Spleen (tissue), 13 donors: ENCODE measurements at places on chromosomes 16 and 17. TPM values are rescaled to one million over a fixed set of nuclear protein-coding genes. Genes with fewer than 3 reads are reported as not detected.

DNA sequence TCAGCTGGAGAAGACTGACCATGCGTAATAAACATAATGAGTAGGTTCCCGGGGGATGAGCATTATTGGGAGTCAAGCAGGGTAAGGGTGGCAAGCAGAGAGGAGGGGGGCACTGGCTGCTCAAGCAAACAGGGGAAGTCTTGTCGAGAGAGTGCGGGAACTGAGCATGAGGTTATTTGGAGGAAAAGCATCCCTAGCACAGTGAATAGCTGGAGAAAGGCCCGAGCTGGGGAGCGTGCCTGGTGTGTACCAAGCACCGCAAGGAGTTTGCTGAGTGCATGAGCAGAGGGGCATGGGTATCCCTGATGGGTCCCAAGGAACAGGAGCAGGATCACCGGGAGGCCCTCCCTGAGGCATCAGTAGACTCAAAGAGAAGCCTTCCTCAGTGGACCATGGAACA is 17.2 kb downstream of the CYTH1 start:
- no peak for DNase-seq
- no peaks in the 10 kb centered on the region for H3K27me3 ChIP-seq
- H3K4me3 ChIP-seq = no peak overlapping the region
- H3K36me3 ChIP-seq = no peaks in the 10 kb centered on the region

DNA sequence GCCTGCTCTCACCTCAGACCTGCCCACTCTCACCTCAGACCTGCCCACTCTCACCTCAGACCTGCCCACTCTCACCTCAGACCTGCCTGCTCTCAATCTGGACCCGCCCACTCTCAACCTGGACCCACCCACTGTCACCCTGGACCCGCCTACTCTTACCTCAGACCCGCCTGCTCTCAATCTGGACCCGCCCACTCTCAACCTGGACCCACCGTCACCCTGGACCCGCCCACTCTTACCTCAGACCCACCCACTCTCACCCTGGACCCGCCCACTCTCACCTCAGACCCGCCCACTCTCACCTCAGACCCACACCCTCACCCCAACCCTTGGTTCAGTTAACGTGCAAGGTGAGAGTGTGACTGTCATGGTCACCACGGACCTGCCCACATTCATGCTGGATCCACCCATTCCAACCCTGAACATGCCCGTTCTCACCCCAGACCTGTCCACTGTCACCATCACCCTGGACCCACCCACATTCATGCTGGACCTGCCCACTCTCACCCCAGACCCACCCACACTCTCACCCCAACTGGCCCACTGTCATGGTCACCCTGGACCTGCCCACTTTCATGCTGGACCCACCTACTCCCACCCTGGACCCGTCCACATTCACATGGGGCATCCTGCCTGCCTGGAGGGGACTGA is 31.2 kb upstream of the ENPP7 start:
- H3K4me1 ChIP-seq = peaks cover 16% of the 10 kb centered on the region
- H3K36me3 ChIP-seq = no peaks in the 10 kb centered on the region
- no peak for DNase-seq
- H3K27ac ChIP-seq = no peak overlapping the region

DNA sequence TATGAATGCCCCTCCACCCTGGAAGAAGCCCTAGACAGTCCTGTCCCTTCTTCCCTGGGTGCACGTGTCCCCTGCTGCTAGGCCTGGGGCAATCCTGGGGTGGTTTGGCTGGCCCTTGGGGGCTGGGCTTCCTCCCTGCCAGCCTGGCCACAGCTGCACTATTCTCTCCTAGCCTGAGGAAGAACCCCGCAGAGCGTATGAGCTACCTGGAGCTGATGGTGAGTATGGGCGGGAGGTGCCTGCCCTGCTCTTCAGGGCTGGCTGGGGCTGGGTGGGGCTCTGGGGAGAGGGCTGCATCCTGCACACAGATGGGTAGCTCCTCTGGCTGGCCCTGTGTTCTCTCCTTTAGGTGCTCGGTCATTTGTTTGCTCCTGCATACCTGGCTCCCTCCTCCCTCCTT is 28.8 kb downstream of the MAP2K3 start:
- H3K36me3 ChIP-seq = peaks cover 65% of the 10 kb centered on the region
- no peak overlapping the region for H3K27ac ChIP-seq
- H3K27me3 ChIP-seq = no peaks in the 10 kb centered on the region
- H3K4me1 ChIP-seq = peaks cover 6% of the 10 kb centered on the region

GRCh38 chr16:67091906-67092566 is 17.7 kb upstream of the PHAF1 start:
- no peak overlapping the region for H3K27ac ChIP-seq
- H3K4me3 ChIP-seq = no peak overlapping the region
- peaks cover 13% of the 10 kb centered on the region for H3K36me3 ChIP-seq
- no peaks in the 10 kb centered on the region for H3K27me3 ChIP-seq
- H3K4me1 ChIP-seq = peaks cover 23% of the 10 kb centered on the region

DNA sequence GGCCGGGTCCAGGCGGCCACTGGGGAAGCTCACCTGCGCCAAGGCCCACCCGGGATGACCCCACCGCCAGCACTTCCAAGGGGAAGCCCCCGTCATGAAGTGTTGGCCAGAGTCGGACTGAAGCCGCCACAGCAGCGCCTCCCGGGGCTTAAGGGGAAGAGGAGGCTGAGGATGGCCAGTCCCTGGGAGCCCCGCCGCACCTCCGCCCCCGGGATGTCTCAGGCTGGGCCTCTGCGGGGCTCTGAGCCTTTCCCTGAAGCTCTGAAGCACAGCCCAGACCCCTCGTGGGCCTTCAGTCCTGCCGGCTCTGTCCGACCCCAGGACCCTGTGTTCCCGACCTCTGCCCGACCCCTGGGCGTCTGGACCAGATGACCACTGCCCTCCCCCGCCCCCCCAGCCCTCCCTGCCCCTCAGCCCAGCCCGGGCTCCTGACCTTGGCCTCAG is 42.8 kb upstream of the ACSF3 start:
- no peak overlapping the region for H3K27ac ChIP-seq
- H3K36me3 ChIP-seq = no peaks in the 10 kb centered on the region
- no peak overlapping the region for H3K4me3 ChIP-seq
- H3K27me3 ChIP-seq = no peaks in the 10 kb centered on the region
- H3K4me1 ChIP-seq = no peaks in the 10 kb centered on the region

DNA sequence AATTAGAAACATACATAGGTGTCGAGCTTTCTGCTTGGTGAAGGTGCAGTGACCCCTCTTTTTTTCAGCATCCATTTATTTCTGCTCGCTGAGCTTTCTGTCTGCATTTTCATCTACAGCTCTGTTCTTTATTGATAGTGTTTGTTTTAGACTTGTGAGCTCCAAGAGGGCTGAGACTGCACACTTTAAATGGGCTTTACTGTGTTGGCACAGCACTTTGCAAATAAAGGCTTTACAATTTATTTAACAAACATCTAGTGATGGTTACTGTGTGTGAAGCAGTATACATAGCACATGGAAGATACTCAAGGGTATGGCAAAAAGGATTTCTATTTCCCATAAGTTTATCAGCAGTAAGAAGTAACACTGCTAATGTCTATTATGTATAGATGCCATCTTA is 563.7 kb upstream of the HSBP1 start:
- no peak overlapping the region for H3K4me3 ChIP-seq
- no peaks in the 10 kb centered on the region for H3K27me3 ChIP-seq
- no peaks in the 10 kb centered on the region for H3K36me3 ChIP-seq
- no peak for DNase-seq

GRCh38 chr17:32110596-32110995 is 31.7 kb upstream of the RHOT1 start:
- no peaks in the 10 kb centered on the region for H3K27me3 ChIP-seq
- H3K27ac ChIP-seq = no peak overlapping the region
- H3K4me3 ChIP-seq = no peak overlapping the region
- no peak for DNase-seq
- peaks cover 14% of the 10 kb centered on the region for H3K4me1 ChIP-seq
- no peaks in the 10 kb centered on the region for H3K36me3 ChIP-seq

DNA sequence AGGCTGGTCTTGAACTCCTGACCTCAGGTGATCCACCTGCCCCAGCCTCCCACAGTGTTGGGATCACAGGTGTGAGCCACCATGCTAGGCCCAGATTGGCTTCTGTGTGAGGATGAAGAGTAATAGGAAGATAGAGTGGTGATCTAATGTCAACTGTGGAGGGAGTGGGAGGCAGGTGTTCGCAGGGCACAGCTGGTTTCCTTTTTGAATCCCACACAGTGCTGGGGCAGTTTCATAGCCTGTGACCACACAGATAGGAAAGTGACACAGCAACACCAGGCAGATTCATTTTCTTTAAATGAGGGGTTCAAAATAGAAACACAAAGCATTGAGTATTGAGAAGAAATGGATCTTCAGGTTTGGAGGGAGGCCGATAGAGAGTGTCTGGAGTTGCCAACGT is 540.3 kb downstream of the WWOX start:
- H3K36me3 ChIP-seq = no peaks in the 10 kb centered on the region
- no peak overlapping the region for H3K27ac ChIP-seq
- H3K4me1 ChIP-seq = no peaks in the 10 kb centered on the region

GRCh38 chr17:61345825-61346666 is 53.6 kb upstream of the TBX2 start:
- no peaks in the 10 kb centered on the region for H3K27me3 ChIP-seq
- H3K36me3 ChIP-seq = no peaks in the 10 kb centered on the region
- no peak overlapping the region for H3K4me3 ChIP-seq
- H3K27ac ChIP-seq = no peak overlapping the region
- no peak for DNase-seq

DNA sequence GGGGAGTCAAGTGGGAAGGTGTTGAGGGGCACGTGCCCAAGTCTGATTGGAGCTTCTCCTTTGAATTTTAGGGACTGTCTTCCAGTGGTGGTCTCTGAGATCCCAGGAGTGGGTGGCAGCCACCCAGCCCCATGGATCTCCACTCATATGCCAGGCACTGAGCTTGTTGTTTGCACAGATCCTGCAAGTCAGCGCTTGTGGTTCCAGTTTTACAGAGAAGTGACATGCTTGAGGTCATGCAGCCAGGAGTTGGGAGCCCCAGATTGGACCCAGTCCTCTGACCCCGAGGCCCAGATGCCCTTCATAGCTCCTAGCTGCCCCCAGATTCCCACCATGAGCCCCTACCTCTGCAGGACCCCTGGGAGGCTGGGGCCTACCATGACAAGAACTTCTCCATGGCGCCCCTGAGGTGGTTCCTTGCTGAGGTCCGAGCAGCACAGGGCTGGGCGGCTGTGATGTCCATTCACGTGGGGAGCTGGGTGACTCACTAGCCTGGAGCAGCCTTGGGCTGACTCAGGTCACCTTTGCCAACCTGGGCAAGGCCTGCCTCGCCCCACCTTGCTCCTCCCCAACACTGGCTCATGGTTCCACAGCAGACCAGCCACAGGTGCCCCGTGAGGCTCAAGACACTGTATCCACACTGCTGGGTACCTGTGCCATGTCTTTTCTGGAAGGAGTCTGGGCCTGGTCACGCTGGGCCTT is 47.4 kb downstream of the RAI1 start:
- DNase-seq = no peak
- no peak overlapping the region for H3K4me3 ChIP-seq
- H3K36me3 ChIP-seq = no peaks in the 10 kb centered on the region
- H3K27me3 ChIP-seq = peaks cover 10% of the 10 kb centered on the region
- H3K4me1 ChIP-seq = peaks cover 90% of the 10 kb centered on the region
- peak overlapping the region; percentile 83 for H3K27ac ChIP-seq

DNA sequence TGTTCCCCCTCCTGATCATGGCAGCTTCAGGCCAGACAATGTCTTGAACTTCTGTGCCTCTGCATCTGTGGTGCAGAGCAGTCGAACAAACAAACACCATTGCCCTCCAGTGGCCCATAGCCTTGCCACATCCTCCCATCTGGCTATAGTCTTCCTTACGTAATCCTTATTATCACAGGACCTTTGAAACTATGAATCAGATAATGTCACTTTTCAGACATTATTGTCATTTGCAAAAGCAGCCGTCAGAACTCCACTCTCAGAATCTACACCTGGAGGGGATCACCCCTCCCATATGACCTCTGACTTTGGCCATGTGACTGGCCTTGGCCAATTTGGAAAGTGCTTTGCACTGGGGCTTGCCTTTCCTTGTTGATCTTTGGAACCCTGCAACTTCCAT is 387.3 kb downstream of the MAF start:
- no peaks in the 10 kb centered on the region for H3K4me1 ChIP-seq
- no peak overlapping the region for H3K4me3 ChIP-seq
- no peaks in the 10 kb centered on the region for H3K27me3 ChIP-seq
- no peak for DNase-seq

DNA sequence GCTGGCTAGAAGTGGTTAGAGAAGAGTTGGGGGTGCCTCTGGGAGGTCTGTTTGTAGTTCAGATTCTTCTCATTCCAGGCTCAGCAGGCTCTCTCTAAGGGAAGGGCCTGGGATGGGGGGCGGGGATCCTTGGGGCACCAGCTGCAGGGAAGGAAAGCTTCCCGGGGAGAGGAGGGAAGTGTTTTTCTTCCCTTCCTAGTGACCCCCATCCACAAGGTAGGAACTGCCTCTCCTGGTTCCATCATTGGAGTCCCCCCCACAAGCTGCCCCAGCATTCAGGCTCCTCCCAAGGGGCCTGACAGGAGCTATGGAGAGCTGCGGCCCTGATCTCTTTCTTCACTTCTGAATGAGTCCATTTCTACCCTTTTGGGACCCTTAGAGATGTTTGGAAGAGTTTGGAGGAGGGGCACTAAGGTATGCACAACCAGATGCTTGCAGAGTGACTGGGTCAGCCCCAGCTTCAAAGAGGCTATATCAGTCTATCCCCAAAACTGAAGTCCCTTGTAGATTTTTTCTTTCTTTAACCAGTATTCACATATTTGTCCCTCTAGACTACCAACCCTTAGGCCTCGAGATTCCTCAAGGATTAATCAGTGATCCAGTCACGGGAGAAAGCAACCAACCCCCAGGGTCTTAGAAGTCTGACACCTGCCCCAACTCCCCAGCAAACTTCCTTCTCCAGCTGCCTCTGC is 13.9 kb upstream of the FZD2 start:
- H3K4me3 ChIP-seq = no peak overlapping the region
- peaks cover 65% of the 10 kb centered on the region for H3K27me3 ChIP-seq
- no peak for DNase-seq
- peaks cover 10% of the 10 kb centered on the region for H3K4me1 ChIP-seq

- no peak overlapping the region for H3K27ac ChIP-seq
- H3K36me3 ChIP-seq = no peaks in the 10 kb centered on the region
- no peaks in the 10 kb centered on the region for H3K27me3 ChIP-seq
- H3K4me3 ChIP-seq = no peak overlapping the region
Observed at GRCh38 chr17:8898126-8898525, 30.7 kb upstream of the PIK3R6 start.

DNA sequence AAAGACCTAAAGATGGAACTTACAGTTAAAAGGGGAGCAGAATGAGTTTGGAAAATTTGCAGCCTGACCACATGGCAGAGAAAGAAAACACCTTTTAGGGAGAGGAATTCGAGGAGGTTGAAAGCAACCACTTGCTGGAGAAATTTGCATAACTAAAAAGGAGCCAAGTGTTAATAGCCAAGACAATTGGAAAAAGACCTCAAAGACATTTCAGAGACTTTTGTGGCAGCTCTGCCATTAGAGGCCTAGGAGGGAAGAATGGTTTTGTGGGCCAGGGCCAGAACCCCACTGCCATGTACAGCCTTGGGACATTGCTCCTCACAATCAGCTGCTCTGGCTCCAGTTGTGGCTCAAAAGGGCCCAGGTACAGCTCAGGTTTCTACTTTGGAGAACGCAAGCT is 338.5 kb downstream of the UTP18 start:
- peaks cover 10% of the 10 kb centered on the region for H3K27me3 ChIP-seq
- H3K27ac ChIP-seq = no peak overlapping the region
- no peaks in the 10 kb centered on the region for H3K36me3 ChIP-seq
- H3K4me3 ChIP-seq = no peak overlapping the region
- H3K4me1 ChIP-seq = no peaks in the 10 kb centered on the region

The KRT28 gene
- polyA plus RNA-seq = not detected

The SPATA22 gene
- polyA plus RNA-seq = 0.80 TPM

The LMF1 gene
- polyA plus RNA-seq = 10.4 TPM

The P4HB gene
- polyA plus RNA-seq = 161 TPM

The SLC22A31 gene
- polyA plus RNA-seq = 5.6 TPM

The RCVRN gene
- polyA plus RNA-seq = 0.03 TPM

The KRTAP2-3 gene
- not detected for polyA plus RNA-seq

The SLC12A3 gene
- 1.9 TPM for polyA plus RNA-seq

The TNP2 gene
- not detected for polyA plus RNA-seq

The FOXO3B gene
- 0.24 TPM for polyA plus RNA-seq

The TBC1D3C gene
- not detected for polyA plus RNA-seq

The TBC1D3G gene
- not detected for polyA plus RNA-seq
